ENCODE measurements at places on chromosomes 16 and 17. TPM values are rescaled to one million over a fixed set of nuclear protein-coding genes. Genes with fewer than 3 reads are reported as not detected.

CTRB2 gene
- total RNA-seq: not detected

TAC4 gene
- total RNA-seq: 1.1 TPM

P2RX1 gene
- 1.3 TPM for total RNA-seq

CCL4L2 gene
- total RNA-seq: not detected

FBXL16 gene
- total RNA-seq: 0.19 TPM

All from right cardiac atrium (tissue), 5 donors.